ENCODE measurements at places on chromosomes 12 and 14. TPM values are rescaled to one million over a fixed set of nuclear protein-coding genes. Genes with fewer than 3 reads are reported as not detected.

The KSR2 gene
- total RNA-seq, result 0.08 TPM

The CD27 gene
- total RNA-seq, result 0.23 TPM

The ANO2 gene
- total RNA-seq, result not detected

The GLT1D1 gene
- total RNA-seq, result not detected

The C12orf76 gene
- total RNA-seq, result 12.9 TPM

The KRT79 gene
- total RNA-seq, result not detected

The CPNE8 gene
- 2.6 TPM for total RNA-seq

The SNX6 gene
- 9.4 TPM for total RNA-seq

The PRH2 gene
- total RNA-seq, result not detected

The STRN3 gene
- 11.2 TPM for total RNA-seq

The ALX1 gene
- not detected for total RNA-seq

The TFCP2 gene
- total RNA-seq, result 8.7 TPM

The M6PR gene
- 147 TPM for total RNA-seq

The LHX5 gene
- not detected for total RNA-seq

The SLC25A21 gene
- not detected for total RNA-seq

The CLEC4E gene
- not detected for total RNA-seq

The LALBA gene
- not detected for total RNA-seq

The PRPH gene
- not detected for total RNA-seq

The TOMM20L gene
- not detected for total RNA-seq

The RPAP3 gene
- total RNA-seq, result 8.6 TPM

The RNASE7 gene
- not detected for total RNA-seq

The LTBR gene
- total RNA-seq, result 234 TPM

The RHOJ gene
- not detected for total RNA-seq

The TMEM132D gene
- not detected for total RNA-seq

The PMCH gene
- not detected for total RNA-seq

The ALDH1L2 gene
- total RNA-seq, result not detected

The NOXRED1 gene
- total RNA-seq, result not detected

The DENND5B gene
- 28.3 TPM for total RNA-seq

The RBMS2 gene
- 7.1 TPM for total RNA-seq

The ANKS1B gene
- total RNA-seq, result not detected

The FSCB gene
- total RNA-seq, result not detected

The IL23A gene
- total RNA-seq, result 0.36 TPM

The P2RX2 gene
- total RNA-seq, result not detected

The ABCC9 gene
- not detected for total RNA-seq

The GPR84 gene
- total RNA-seq, result not detected

The RNFT2 gene
- total RNA-seq, result 16.2 TPM
